ENCODE measurements at places on chromosomes 5 and 9.

DNA sequence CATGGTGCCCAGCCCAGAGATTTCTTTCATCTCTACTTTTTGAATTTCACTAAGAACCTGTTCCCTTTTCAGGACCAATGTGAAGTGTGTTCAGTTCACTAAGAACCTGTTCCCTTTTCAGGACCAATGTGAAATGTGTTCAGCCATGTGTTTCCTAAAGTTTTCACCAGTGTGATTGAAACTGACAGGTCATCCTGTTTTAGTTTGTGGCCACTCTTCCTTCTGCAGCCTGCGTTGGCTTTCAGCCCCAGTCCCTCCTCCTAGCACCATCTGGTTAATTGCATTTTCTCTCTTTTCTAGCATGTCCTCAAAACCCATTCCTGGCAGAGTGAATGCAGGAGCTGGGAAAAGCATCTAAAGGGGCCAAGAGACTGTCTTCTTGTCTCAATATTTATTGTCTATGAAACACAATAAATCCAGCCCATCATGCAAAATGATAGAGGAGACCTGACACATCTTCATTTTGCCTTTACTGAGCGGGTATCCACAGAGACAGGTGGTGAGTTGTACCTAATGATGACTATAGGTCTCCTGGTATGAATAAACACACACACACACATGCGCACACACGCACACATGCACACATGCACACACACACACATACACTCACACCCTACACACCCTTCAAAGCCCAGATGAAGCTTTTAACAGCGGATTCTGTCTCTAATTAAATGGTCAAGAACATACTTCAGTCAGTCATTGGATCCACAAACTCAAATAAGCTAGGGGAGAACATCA is 6.1 kb upstream of the PANK3 start:
- no peak for DNase-seq

DNA sequence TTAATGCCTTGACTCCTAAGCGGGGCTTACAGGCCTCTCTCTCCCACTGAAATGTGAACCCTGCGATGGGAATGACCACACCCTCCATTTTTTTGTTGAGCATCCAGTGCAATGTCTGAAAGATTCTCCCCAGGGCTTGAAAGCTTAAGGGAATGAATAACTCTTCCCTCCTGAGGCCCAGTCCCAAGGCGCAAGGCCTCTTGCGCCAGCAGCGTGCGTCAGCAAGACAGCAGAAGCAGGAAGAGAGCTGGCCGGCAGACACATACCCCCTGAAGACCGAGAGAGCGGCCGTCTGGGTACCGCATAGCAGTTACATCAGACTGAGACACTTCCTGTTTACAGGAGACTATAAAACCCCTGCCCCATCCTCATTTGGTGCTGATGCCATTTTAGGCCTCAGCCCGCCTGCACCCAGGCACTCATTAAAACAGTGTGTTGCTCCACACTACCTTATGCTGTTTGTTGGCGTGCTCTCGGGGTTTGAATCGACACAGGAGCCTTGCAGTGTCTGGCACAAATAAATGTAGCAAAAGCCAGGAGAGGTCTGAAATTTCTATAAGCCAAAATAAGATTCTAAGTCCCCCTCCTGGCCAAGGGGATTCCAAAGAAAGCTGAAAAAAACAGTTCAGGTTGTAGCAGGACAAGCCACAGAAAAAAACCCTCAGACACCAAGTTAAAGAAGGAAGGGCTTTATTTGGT is 62.3 kb downstream of the GDNF start:
- DNase-seq = no peak

- no peak for DNase-seq
Measured at GRCh38 chr9:108688051-108688450, 167.7 kb downstream of the ACTL7B start.

- DNase-seq = no peak
Measured at GRCh38 chr5:141715346-141715905, 33.4 kb upstream of the ARAP3 start.
